Suppressor macrophage treated with lipopolysaccharide for 1 hour (primary cell): ENCODE measurements at places on chromosomes 2 and 18.

DNA sequence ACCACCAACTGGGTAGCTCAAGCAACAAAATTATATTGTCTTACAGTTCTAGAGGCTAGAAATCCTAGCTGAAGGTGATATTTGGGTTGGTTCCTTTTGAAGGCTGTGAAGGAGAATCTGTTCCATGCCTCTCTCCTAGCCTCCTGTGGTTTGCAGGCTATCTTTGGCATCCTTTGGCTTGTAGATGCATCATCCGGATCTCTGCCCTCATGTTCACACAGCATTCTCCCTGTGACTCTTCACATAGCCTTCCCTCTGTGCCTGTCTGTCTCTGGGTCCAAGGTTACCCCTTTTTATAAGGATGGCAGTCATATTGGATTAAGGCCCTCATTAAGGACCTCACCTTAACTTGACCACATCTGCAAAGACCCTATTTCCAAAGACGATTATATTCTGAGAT is 78.6 kb upstream of the MAP3K20 start:
- no peak for DNase-seq

GRCh38 chr2:109066501-109066900 is 62.5 kb upstream of the SH3RF3 start:
- no peak for DNase-seq

DNA sequence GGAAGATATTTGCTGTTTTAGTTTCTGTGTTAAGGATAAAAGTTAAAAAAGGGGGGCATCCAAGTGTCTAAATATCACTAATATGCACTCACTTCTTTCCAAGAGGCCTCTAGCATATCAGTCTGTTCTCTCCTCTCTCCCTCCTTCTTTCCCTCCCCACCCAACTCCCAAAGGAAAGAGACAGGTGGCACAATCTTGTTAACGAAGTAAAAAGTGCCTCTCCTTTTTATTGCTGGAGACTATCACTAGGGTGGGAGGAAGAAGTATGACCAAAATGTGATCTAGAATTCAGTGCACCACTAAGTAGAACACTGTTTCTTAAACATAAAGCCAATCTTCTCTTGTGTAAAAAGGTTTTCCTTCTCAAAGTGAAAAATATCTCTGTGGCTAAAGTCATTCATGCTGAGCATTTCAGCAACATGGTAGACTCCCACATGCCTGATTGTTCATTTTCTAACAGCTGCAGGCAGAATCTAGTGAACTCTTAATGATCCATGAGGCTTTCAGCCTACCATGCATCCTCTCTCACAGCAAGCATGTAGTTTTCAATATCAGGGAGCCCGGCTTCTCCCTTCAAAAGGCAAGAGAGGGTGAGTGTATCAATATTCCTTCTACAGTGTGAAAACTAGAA is 39.5 kb downstream of the RNU4ATAC start:
- DNase-seq, result no peak

GRCh38 chr18:22558945-22559385 is 141.2 kb upstream of the CTAGE1 start:
- DNase-seq, result peak; percentile 1

DNA sequence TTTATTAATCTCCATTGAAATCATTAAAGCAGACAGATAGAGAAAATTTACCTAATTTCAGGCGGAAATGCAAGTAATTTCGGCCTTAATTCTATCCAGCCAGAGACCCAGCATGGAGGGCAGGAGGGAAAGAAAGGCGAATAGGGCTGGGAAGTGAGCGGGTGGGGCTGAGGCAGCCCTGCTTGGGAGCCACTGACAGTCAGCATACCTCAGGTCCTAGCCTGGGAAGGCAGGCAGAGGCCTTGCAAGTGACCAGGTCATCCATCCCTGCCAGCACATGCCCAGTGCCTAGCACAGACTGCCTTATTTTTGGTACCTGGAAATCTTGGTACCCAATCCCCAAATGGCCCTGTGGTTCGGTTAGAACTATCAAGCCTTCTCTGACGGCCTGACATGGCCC is 1.5 kb downstream of the GDF7 start:
- no peak for DNase-seq

- DNase-seq, result peak; percentile 57
Measured at GRCh38 chr2:62381656-62382055, 124.3 kb downstream of the TMEM17 start.

- no peak for DNase-seq
Measured at GRCh38 chr2:19209575-19210341, 148.7 kb downstream of the OSR1 start.

- peak; percentile 51 for DNase-seq
Measured at GRCh38 chr2:72142570-72143440, 4.9 kb downstream of the CYP26B1 start.

DNA sequence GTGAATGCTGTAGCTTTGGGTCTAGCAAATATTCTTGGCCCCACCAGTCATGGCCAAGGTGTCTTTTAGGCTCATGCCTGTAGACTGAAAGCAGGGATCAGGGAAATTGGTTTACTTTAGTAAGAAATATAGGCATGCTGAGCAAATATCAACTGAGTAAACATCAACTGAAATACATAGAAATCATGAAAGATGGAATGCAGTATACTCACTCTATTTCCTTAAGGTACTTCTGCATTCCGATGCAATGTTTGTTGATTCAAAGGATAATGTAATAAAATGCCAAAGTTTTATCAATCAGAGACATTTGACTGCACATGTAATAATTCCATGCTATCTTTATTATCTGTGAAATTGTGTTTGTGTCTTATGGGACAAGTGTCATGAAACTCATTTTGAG is 19.6 kb upstream of the IL1R1 start:
- no peak for DNase-seq

DNA sequence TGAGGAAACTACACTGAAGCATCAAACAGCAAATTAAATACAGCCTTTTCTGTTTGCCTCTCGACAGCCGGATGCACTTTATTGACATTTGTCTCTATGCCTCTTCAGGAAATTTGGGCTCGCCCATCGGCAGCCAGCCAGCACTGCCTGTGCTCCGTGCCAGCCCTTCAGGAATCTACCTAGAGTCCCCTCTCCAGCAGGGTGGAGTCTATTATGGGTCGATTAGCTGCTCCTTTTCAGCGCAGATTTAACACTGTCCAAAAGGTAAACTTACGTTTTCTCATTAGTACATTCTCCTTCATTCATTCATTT is 91.5 kb downstream of the MYCN start:
- DNase-seq, result no peak

DNA sequence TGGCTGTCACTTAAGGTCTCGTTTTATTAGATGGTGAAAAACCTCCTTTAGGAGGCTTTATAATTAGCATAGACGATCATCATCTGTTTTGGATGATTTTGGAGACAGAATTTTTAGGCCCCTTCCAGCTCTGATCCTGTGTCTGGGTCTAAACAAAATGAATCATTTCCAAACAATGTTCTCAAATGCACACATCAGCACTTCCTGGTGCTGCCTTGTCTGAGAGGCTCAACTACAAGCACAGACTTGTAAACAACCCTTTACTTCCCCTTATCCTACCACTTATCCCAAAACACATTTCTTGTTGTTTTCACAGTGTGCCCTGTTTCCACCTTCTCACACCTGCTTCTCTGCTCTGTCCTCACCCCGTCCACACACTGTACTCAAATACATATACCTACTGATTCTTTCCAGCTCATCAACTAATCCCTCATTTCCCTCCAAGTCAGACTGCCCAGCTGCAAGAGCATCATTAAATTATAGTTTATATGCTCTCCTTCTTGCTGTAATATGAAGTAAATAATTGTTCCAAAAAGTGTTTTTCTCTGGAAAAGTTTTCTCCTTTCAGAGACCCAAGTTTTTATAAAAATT is 71.2 kb upstream of the COL3A1 start:
- no peak for DNase-seq

DNA sequence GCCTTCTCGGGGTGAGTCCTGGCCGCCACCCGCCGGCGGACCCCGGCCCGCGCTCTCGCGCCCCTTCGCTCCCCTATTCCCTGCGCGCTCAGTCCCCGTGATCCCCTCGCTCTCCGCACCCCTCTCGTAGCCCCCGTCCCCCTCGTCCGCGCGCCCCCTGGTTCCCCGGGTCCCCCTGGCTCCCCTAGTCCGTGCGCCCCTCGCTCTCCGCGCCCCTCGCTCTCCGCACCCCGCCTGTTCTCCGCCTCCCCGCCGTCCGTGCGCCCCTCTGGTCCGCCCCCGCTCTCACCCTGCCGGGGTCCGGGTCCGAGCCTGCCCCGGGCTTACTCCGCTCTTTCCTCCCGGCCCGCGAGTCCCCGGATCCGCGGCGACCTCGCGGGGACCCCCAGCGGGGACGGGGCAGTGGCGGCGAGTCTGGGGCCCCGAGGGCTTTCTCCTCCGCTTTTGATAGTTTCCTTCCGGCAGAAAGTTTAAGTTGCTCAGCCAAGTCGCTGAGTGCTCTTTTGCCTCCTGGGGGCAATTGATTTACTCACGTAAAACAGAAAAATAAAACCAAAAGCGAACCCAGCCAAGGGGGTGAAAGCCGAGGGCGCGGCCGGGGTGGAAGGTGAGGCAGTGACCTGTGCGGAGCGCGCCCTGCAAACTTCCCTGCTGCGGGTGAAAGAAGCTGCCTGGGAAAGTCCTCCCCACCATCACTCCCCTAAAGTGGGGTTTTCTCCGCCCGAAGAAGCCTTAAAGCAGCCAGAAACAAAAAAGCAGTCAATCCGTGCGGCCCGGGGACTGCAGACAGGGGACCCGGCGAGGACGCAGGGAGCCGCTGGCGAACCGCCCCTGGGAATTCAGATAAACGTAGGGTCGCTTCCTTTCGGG is 568 bp downstream of the RAB31 start:
- peak; percentile 52 for DNase-seq

- no peak for DNase-seq
Measured at GRCh38 chr2:170509452-170510193, 205.5 kb upstream of the SP5 start.

DNA sequence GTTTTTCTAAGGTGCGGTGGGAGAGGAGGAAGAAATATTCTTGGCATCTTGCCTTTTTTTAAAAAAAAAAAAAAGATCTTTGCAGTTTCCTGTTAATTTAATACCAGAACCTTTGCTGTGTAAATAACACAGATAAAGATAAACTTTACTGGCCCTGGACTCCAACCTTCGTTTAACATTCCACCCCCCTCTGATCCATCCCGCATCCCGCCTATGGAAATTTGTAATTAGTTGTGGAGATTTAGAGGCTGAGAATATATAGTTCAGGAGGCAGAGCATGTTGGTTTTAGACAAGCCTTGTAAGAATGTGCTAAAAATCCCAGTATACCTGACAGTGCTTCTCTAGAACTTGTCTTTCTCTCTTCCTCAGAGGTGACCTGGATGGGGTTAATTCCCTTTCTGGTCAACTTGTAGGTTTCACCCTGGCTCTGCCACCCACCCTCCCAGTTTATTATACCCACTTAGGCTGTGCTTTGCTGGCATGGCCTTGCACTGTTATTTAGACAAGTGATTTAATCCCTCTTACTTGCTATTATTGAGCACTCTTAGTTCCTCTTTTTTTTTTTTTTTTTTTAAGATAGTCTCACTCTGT is 2.9 kb upstream of the C2orf72 start:
- DNase-seq, result no peak

GRCh38 chr2:55431982-55432627 is 12.4 kb upstream of the CCDC88A start:
- DNase-seq, result peak; percentile 67

GRCh38 chr2:174446531-174446930 is 40.3 kb downstream of the GPR155 start:
- no peak for DNase-seq

GRCh38 chr2:21916934-21917522 is 793.3 kb downstream of the TDRD15 start:
- DNase-seq, result no peak

- DNase-seq, result no peak
Measured at GRCh38 chr2:24815171-24815570, 21.9 kb downstream of the CENPO start.

DNA sequence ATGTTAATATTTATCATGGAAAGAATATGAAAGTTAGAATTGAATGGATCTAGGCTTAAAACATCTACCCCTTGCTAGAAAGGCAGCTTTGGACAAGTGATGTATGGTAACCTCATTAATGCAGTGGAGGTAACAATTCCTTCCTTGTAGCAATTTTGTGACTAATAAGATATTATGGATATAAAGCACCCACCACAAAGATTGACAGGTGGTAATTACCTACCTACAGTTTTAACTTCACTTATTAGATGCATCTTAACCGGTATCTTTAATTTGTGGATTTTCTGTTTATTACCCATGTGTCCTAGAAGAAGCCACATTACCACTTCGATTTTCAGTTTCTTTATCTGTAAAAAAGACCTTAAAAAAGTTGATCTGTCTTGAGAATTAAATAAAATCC is 367.0 kb downstream of the DSC3 start:
- no peak for DNase-seq

DNA sequence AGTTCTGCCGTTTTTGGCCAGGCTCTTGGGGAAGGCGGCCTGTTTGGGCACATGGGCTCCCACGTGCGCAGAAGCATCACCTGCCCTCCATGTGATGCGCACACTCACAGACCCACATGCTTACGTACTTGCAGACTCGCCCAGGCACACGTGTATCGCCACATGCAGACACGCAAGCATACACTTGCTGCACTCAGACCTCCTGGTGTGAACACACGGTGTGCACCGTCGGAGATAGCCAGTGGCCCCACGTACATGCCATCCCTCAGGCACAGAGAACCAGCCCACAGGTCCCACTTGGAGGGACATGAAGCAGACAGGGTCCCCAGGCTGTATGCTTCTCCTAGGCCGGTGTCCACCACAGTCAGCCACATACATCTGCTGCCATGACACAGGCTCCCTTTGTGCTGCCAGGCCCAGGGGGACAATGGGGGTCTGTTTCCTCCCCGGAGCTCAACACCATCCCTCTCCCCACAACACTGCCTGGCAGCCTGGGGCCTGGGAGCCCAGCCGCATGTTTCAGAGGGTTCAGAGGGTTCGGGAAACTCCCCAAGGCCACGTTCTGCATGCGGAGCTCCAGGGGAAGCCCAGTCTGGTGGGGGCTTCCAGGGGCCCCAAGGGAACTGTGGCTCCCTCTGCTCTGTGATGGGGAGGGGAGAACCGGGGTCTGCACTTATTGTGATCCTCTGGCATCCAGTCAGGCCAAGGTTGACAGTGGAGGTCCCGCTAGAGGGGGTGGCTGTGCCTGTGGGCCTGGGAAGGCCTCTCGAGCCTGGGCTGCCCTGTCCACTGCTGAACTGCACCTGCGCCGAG is 208.1 kb upstream of the HAAO start:
- no peak for DNase-seq

DNA sequence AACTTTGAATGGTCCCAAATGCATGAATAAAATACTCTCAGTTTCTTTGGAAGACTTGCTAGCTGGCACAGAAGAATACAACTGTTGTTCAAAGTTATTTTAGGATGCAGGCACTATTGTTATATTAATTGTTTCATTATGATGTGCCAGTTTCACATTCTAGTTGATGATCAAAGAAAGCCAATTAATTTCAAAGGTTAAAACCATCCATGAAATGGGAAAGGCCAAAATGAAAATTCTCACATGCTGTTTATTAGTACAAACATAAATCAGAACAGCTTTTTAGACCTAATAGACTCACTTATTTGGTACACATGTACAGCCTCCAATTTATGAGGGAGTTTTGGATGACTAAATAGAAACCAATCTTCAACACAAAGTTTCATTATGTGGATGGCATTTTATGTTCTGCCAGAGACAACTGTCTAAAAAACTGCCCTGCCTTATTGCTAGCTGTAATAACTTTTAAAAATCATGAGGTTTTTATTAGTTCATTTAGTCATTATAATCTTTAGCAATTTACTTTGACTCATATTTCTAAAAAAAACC is 42.2 kb downstream of the RFTN2 start:
- no peak for DNase-seq
